Activated CD8-positive, alpha-beta memory T cell treated with anti-CD3 and anti-CD28 coated beads for 4 hours (primary cell): ENCODE measurements at places on chromosomes 16 and 17.

DNA sequence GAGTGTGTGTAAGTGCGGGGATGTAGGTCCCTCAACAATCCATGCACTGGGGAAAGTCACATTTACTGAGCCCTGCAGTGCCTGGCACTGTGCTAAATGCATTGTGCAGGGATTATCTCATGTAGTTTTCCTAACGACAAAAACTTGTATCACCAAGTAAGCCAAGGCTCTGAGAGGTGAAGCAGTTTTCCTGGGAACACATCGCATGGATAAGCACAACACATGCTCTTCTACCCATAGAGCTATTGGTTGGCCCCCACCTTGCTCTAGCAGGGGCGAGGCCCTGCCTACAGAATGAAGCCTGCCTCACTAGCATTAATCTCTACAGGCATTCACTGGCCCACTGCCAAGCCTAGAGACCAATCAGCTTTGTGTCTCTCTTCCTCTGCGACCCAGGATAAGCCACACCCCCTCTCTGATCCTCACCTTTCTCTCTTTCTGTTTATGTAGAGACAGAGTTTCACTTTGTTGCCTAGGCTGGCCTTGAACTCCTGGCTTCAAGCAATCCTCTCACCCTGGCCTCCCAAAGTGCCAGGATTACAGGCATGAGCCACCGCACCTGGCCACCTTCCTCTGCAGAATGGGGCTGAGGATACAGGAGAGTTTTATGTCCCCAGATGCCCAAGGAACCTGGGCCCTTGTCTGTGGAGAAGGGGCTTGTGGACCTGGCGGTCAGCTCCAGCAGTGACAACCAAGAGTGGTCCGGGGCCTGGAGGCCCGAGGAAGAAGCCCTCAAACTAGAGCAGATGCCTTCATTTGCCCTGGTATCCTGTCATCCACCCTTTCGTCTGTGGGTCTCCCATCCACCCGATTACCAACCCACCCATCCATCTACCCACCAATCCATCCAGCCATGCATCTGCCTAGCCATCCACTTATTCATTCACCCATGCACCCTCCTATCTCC, 12.8 kb downstream of the CDH16 start:
- no peak for DNase-seq

GRCh38 chr17:83107656-83108048, 28.2 kb downstream of the METRNL start:
- no peak for DNase-seq

- DNase-seq: no peak
Observed at GRCh38 chr16:3188925-3189825, 1.2 kb downstream of the OR1F1 start.

DNA sequence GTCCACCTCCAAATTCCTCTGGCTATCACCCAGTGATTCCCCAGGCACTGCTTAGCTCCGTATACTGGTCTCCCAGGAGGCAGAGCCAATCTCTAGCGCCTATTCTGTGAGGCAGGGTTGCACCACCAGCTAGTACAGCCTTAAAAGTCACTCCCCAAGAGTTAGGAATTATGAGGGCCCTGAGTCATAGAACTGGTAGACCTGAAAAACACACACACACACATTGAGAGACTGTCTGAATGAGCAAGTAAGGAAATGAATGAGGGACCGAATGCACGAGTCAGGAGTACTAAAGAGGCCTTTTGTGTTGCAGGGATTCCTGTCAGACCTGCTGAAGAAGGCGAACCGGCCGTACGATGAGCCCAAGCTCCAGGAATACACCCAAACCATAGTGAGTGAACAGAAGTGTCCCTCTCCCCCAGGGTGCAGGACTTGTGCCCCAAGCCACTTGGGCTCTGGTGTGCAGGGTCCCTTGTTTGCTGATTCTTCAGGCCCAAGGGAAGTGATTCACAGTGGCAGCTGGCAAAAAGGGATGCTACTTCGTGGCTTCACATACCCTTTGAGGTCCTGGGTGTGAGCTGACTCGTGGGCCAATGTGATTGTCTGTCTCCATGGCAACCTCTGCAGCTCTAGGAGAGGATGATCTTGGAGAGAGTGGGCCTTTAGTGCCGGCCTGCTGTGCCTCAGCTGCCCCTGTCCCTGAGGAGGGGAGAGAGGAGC, 24.7 kb downstream of the CALB2 start:
- DNase-seq: no peak

GRCh38 chr16:20853143-20853542, 46.8 kb downstream of the REXO5 start:
- DNase-seq: no peak

DNA sequence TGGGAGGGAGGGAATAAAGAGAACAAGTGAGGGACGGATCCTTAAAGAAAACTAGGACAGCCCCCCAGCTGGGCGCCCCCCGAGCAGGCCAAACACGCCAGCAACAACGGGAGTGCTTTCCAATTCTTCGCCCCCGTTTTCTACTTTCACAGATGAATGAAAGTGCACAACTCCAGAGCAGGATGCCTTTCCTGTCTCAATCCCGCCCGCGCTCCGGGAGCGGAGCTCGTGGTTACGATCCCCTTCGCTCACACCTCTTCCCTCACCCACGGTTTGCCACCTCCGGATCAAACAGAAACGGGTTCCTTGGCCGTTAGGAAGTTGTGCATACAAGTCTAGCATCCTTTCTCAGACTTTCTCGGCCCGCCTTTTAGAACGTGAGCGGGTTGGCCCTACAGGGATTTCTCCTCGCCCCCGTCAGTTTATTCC, 680 bp downstream of the SKA2 start:
- no peak for DNase-seq

DNA sequence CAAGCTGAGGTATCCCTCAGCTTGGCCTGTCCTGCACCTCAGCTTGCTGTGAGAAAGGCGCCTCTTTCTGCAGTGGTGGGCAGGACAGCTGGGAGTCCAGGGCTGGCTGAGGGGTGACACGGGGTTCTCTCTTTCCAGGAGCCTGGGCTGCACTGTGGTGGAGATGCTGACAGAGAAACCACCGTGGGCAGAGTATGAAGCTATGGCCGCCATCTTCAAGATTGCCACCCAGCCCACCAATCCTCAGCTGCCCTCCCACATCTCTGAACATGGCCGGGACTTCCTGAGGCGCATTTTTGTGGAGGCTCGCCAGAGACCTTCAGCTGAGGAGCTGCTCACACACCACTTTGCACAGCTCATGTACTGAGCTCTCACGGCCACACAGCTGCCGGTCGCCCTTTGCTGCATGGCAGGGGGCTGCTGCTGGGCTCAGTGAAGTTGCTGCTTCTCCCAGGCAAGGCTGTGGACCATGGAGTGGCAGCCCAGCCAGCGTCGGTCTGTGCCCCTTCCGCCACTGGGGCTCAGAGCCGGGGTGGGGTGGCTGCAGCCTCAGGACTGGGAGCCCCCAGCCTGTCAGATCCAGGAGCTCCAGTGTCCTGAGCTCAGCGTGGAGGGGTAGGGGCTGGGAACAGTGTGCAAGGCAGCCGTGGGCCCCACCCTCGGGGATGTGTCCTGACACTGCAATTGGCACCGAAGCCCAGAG, 6.4 kb downstream of the LIMD2 start:
- no peak for DNase-seq

GRCh38 chr16:57196286-57196685, 10.2 kb downstream of the RSPRY1 start:
- no peak for DNase-seq

DNA sequence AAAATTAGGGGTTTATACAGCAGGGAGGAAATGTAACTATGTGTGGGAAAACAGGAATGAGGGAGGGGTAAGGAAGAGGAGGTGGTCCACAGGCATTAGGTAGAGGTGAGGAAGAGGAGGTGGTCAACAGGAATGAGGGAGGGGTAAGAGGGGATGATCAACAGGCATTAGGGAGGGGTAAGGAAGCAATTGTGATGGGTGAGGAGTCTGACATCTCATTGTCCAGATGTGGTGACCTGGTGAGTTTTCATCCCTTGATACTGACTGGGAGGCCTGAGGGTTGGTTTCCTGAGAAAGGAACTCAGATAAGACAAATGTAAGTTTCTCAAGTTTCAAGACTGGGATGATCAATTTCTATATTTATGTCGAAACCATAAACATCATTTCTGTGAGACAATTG, 206.2 kb upstream of the C16orf82 start:
- DNase-seq: no peak

GRCh38 chr16:51031598-51031997, 119.5 kb downstream of the SALL1 start:
- no peak for DNase-seq

GRCh38 chr16:49278944-49279725, 2.5 kb downstream of the CBLN1 start:
- no peak for DNase-seq

DNA sequence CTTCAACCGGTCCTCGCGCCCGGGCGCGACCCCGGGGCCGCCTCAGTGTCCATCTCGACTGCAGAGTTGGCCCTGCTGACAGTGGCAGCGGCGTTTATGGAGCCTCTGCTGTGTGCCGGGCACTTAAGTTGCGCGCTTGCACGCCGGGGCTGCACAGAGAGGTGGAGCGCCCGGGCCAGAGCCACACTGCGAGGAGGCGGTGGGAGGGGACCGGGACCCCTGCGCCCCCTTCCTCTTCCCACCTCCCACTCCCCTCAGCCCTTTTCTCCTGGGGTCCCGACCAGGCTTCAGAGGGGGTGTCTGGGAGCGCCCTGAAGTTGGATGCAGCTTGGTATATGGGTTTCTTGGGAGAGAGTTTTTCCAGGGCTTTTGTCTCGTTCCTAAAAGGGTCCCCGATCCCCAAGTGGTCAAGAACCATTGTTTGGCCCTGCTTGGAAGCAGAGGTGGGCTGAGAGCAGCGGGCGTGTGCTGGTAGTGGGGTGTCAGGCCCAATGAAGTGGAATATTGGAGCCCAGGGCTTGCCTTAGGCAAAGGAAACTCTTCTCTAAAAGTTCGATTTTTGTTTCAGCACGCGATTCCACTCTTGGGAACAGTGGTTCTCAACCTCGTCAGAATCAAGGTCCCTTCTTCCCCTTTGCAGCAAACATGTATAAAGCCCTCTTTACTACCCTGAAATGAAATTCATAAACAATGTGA, 605 bp downstream of the MRTFB start:
- DNase-seq: no peak

GRCh38 chr16:67855789-67856188, 8.3 kb upstream of the CENPT start:
- no peak for DNase-seq

GRCh38 chr16:84616515-84616914, 1.4 kb downstream of the COTL1 start:
- no peak for DNase-seq

GRCh38 chr16:66960270-66960669, 796 bp upstream of the CES3 start:
- no peak for DNase-seq

GRCh38 chr16:53501216-53501859, 1.7 kb downstream of the AKTIP start:
- DNase-seq: no peak

GRCh38 chr17:64622931-64623654, 39.0 kb downstream of the SMURF2 start:
- DNase-seq: no peak

DNA sequence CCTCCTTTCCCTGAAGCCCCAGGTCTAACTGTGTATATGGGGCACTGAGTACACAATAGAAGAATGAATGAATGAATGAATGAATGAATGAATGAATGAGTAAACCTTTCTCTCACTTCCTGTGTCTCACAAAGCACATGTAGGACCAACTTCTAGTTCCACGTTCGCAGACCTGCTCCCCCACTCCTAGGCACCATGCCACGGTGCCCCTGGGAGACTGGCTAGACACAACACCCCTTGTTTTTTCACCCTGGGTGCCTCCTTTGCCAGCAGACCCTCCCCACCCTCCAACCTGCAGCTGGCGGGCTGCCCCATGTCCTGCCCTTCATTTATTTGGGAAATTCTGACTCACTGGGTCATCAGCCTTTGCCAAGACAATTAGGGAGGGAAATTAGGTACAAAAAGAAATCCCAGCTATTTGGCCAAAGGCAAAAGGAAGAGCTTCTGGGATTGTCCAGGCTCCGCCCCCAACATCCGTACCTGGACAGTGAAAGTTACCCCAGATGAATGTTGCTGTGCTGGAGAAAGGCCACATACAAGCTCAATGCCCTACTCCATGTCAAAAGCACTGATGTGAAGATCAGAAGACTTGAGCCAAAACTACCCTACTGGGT, 7.7 kb downstream of the CES1 start:
- DNase-seq: no peak

- no peak for DNase-seq
Observed at GRCh38 chr16:30556125-30556473, 2.1 kb downstream of the ZNF764 start.

DNA sequence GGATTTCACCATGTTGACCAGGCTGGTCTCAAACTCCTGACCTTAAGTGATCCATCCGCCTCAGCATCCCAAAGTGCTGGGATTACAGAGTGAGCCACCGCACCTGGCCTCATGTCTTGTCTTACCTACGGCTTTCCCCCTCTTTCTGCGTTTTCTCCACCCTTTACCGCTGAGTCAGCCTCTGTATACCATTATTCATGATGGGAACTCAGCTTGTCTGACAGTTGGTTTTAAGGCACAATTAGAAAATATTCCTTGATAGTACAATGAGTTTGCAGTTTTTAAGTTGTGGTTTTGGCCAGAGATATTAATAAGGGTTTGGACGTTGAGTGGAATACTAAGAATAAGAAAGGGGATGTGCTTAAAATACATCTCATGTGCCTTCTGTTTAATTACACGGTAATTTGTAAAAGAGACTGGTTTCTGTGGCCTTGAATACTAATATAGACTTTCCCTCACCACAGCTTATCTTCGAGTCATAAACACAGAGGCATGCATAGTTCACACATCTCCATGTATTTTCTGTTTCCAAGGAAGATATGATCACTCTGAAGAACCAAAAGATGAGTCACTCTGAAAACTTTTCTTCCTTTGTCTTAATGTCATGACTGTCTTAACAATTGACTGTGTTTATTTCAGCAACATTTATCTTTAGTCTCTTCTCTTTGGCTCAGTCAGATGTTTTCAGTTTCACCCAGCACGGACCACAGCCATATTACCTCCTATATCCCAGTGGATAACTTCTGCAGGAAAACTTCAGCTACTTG, 54.4 kb downstream of the PITPNC1 start:
- DNase-seq: no peak

DNA sequence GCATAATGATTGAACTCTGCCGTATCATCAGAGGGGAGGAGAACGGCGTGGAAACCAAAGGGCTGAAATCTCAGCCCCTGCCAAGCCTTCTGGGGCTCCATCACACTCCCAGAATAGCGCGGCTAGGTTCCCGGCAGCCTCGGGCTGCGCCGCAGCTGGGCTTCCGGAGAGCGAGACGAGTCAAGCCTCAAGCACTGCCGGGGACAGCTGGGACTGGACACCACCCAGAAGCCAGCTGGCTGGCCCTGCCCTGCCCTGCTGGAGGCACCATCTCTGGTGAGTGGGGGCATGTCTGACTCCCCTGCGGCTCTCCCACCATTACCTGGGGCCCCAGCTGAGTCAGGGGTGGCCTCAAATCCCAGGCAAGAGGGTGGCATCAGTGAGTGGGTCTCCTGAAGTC, 7.2 kb upstream of the GPRC5C start:
- no peak for DNase-seq

GRCh38 chr16:28623172-28623711, 13.4 kb upstream of the SULT1A1 start:
- DNase-seq: peak; percentile 27
